Calu3 (cell line): ENCODE measurements at places on chromosomes 7 and 10.

GRCh38 chr7:5779141-5779540, 2.3 kb downstream of the RNF216 start:
- no peak for DNase-seq

- DNase-seq: no peak
Measured at GRCh38 chr10:66827353-66827752, 98.5 kb upstream of the LRRTM3 start.

- no peak for DNase-seq
Measured at GRCh38 chr7:99976626-99977025, 795 bp upstream of the AZGP1 start.

DNA sequence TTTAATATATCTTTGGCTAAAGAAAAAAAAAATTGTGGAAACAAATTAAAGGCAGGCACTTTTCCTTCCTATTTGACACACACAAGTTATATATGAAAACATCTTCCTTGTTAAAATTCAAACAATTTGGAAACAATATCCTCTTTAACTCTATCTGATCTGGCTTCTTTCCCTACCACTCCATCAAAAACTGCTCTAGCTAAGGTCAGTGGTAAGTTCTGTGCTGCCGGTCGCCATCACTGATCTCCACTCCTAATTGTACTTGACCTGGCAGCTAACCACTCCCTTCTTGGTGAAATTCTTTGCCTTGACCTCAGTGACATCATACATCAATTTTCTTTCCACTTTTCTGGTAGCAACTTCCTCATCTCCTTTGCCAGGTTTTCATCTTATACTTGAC, 47.9 kb upstream of the MRLN start:
- peak; percentile 21 for DNase-seq

DNA sequence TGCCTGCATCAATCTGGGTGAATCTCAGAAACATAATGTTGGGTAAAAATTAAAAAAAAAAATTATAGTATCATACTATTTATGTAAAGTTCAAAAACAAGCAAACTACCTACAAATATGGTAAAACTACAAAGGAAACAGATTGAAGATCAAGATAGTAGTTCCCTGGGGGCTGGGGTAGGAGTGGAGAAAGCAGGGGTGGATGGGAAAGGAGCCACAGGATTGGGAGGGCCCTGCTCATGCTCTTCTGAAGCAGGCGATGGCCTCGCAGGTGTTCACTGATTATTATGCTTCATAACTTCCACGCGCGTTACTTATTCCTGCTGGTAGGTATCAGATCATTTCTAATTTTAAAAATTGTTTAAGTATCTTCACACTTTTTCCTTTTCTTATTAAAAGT, 96.0 kb upstream of the GATA3 start:
- no peak for DNase-seq

- no peak for DNase-seq
Measured at GRCh38 chr10:102770792-102771191, 27.0 kb downstream of the WBP1L start.

DNA sequence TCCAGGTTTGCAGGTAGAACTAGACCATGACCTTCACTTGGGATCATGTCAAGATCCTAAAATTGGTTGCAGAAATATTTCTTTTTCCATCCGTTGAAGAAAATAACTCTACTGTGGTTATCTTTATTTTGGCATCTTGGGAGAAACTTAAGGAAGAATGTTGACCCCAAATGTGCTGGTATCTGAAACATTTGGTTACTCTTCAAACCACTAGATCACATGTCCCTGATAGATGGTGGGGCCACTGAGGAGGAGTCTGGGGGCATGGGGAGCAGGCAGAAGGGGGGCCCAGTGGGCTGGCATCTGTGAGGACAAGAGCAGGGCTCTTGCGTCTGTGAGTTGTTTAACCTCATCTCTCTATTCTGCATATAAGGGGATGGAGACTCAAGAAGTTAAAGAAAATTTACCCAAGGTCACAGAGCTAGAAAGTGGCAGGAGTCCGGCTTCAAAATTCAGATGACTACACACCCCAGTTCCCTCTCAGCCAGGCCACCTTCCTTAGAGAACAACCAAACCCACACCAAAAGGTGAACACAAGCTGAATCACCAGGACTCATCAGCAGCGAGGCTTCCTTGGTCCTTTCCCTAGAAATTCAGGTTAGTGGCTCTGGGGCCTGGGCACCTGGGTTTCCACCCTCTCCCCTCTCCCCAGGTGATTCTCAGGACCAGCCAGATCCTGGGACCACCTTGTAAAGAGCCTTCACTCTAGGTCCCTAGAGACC, 40.6 kb upstream of the SRGN start:
- DNase-seq: no peak

GRCh38 chr10:123750901-123751300, 84.7 kb downstream of the GPR26 start:
- no peak for DNase-seq

GRCh38 chr10:13700473-13701144, 113.8 kb downstream of the PRPF18 start:
- no peak for DNase-seq

DNA sequence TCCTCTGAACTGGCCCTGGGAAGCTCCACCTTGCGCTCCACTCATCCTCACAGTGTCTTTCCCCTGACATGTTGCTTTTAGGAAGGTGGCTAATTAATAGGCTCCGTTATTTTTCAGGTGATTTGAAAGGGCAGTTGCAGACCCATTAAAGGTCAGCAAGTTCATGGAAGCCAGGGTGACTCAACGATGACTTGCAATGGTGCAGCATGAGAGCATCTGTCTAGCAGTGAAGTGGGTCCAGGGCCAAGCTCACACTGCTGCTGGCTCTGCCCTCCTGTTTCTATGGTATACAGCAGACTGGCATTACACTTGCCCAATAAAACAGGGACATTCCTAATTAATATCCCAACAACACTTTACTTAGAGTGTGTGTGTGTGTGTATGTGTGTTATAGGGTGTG, 68.8 kb upstream of the WDR11 start:
- no peak for DNase-seq

DNA sequence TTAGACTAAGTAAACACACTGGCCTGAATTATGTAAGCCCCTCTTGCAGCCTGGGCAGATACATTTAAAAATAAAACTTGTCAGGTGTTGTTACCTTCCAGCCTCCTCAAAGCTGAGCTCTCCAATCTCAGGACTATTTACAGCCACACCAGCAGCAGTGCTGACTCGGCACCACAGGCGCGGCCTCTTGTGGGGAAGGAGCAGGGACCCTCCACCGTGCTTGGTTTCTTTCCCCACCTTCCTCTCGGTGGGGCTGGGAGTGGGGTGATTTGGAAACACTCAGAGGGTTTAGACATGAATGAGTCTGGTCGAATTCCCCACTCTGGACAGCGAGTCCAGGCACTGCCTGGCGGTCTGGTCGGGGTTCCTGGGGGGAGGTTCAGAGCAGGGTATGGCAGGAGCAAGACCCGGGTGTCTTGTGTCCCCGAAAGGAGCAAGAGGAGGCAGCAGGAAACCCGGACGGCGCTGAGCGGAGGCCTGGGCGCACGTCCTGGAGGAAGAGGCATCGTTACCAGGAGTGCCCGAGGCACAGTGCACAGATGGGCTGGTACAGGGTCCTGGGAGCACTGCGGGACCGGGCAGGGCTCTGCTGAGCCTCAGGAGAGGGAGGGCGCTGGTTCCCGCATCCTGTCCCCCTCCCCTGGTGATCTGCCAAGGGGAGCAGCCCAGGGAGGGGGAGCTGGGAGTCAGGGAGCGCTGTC, 29.2 kb upstream of the CFAP46 start:
- no peak for DNase-seq

DNA sequence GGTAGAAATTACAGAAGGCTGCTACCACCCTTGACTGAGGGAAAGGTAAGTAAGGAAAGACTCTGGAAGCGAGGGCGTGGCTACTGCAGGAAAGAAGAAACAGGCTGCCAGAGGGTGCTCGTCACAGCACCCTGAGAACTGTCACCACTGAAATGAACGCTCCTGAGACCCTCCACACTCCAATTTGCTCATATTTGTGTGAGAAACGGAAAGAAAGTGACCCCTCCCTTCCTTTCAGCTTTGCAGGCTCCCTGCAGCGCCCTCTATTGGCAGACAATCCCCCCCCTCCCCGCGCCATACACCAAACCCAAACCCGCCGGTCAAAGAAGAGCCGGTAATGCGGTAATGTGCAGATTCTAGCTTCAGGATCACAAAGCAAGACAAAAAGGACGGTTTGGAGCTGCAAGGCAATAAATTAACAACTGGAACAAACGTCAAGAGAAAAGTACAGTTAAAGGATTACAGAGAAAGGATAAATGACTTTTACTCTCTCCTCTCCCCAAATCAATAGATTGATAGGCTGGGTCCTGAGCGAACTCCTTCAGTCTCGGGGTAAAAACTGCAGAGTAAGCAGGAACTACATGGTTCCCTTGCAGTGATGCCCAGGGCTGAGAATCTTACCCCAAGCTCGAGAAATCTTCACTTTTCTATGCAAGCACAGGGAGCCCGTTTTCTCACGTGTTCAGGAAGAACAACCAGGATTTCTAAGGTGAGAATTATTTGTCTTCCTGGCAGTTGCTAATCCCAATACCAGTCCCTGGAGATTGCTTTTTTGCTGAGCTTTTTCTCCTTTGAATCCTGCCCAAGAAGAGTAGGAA, 47.6 kb downstream of the STEAP1B start:
- DNase-seq: peak; percentile 91

DNA sequence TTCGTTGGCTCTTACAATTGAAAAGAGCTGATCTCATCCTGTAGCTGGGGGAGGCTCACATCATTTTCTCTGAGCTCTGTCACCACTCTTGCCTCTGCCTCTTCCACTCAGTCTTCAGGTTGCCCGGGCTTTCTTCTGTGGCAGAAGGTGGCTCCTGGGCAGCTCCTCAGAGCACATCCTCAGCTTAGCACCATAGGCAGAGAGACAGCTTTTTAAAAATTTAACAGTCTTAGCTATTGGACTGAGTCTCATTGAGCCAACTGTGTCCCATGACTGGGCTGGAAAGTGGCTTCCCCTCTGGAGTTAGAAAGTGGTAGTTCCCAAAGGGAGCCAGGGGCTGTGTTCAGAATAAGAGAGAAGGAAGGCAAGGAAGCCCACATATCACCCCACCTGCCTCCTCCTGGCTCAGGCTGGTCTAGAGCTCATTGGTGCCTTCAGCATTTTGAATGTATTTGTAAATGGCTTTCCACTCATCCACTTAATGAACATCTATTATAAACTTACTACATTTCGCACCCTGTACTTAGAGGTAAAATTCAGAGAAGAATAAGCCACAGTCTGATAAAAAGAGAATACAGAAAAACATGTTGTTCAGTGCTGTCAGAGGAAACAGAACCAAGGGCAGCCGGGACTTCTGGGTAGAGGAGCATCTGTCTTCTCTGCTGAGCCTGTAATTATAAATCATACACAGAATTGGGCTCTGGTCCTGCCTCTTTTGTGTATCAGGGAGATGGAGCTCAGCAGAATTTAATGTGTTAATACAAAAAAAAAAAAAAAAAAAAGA, 119.3 kb downstream of the WDFY4 start:
- no peak for DNase-seq

DNA sequence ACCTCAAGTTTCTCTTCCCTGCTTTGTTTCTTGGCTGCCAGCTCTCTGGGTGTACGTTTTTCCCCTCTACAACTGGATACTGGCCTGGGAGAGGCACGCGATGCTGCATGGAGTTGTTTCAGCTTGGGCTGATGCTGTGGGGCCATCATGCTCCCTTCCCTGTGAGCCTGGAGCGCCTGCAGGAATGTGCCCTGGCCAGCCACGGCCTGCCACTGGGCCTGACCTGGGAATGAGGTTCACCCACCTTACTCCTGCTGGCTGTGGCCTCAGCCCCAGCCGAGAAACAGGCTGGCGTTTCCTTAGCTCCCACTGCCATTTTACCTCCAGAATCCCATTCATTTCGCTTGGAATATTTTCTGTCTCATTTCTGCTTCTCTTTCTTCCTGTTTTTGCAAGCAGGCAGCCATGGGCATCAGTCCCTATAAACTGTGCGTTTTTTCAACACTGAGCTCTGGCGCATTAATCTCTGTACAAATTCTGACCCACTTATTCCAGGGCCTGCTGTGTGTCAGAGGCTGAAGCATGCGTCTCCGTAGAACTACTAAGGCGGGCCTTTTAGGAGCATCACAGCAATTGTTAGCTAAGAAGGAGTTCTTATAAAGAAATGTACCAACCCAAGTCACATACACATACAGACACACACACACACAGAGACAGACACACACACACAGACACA, 57.9 kb downstream of the GATA3 start:
- DNase-seq: no peak

DNA sequence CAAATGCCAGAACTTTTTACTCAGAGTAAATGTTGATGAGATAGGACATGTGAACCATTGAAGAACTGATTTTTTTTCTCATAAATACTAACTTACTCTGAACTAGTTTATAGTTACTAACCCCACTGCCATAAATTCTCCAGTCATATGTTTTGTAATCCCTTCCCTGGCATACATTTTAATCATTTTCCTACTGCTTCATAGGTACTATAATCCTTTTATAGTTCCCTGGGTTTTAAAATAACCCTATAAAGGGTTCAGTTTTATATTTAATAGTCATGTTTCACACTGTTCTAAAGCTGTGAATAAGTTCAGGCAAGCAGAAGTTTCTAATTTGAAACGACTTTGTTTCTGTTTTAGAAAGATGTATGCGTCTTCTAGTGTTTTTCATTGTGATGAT, 28.9 kb downstream of the CNNM2 start:
- DNase-seq: no peak

- no peak for DNase-seq
Measured at GRCh38 chr7:91082852-91083495, 181.3 kb upstream of the FZD1 start.
